ENCODE measurements at places on chromosomes 2 and 18.
A peak's percentile ranks its signal among the peaks of the same experiment; 100 is the strongest.

DNA sequence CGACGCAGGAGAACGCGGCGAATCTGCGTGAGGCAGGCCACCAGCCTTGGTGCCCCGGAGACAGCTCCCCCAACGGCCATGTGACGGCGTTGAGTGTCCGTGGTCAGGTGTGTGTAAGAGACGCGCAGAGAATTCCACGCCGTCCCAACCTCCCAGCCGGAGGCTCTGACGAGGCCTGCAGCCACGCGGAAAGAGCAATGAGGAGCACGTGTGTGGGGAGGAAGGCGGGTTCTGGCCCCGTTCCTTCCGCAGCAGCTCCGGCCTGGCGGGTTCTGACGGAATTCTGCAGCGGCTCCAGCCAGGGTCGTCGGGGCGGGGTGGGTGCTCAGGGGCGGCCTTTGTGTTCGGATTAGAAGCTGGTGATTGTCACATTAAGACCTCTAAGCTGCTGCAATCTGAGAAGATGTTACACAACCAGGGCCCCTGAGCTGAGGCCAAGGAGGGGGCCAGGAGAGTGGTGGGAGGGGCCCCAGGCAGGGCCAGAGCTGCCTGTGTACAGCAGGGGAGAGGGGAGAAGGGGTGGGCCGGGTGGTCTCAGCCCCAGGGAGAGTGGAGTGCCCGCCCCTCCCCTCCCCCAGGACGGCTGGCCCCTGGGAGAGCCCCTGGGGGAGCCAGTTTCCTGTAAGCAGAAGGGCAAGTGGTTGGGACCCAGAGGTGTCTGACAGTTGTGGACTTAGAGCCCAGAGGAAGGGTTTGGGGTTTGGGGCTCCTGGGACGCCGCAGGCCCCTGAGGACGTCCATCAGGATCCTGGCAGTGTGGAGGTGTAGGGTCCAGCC, 5.1 kb upstream of the GAL3ST2 start:
- DNase-seq = no peak

DNA sequence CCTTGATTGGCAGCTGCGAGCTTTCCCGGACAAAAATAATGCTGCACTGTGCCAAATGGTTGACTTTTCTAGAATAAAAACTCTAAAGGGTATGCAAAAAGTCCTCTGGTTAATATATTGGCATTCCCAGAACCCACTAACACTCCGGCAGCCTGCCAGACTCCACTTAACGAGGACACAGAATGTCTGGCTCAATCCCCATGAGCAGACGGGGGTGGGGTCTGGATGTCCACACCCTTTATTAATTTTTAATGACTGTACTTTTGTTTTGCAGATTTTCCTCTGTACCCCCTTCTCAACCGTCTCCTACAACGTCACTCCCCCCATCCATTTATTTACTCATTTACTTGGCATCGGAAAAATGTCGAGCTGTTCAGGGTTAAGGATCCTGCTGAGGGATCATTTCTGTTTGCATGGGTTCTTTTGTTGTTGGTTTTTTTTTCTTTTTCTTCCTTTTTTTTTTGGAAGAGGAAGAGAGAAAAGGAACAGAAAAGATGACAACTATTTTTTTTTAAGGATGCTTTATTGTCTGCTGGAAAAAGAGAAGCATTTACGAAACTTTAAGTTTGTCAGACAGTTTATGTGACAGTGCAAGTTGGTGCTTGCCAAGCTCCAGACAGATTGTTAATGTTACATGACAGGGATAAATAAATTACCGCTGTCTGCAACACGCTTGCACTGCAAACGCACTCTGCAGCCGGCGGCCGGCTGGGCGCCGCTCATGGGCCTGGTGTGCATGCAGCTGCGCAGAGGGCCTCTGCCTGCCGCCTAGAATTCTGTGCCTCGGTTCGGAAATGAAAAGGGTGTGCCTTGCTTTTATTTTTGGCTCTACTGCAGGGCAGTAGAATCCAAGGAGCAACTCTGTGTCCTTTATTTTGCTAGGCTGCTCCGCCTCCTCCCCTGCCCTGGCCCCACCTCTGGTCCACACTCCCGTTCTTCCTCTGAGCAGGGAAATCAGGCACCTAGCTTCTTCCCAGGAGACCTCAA, 3.6 kb downstream of the LDLRAD4 start:
- DNase-seq = no peak

- DNase-seq = no peak
Measured at GRCh38 chr18:58611395-58612131, 17.3 kb downstream of the ALPK2 start.

GRCh38 chr2:236306825-236307540, 42.8 kb upstream of the ASB18 start:
- no peak for DNase-seq

DNA sequence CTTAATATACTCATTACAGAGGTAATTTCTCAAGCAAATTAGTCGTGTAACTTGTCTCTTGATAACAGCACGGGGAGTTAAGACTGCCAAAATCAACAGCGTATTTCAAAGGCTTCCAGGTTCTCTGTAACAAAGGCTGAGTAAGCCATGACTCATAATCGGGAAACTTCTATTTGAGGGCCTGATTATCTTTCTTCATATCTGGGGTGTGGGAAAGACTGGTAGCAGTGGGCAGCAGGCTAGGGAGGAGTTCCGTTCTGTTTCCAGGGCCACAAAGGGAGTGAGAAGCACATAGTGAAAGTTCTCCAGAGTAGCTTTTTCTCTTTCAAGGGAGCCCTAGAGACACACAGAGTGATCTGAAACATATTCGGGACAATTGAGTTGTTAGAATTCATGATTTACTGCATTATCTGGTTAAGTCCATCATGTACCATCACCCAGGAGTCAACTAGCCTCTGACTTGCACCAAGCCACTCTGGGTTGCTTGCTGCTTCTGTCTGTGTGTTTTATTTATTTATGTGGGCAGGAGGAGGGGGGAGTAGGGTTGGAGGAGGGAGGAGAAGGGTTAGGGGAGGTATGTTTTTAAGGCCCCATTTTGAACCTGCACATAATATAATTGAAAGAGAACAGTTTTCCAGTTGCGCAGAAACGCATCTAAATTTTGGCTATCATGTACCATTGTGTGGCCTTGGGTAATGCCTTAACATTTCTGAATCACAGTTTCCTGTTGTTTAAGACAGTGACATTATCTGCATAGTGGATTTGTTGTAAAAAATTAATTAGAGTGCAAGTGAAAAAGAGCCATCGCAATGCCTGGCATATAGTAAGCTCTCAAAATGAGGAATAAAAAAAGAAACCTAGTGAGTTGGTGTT, 80.5 kb upstream of the ITPRID2 start:
- DNase-seq = no peak

- DNase-seq = no peak
Measured at GRCh38 chr2:166671235-166671634, 177.2 kb upstream of the SCN7A start.

DNA sequence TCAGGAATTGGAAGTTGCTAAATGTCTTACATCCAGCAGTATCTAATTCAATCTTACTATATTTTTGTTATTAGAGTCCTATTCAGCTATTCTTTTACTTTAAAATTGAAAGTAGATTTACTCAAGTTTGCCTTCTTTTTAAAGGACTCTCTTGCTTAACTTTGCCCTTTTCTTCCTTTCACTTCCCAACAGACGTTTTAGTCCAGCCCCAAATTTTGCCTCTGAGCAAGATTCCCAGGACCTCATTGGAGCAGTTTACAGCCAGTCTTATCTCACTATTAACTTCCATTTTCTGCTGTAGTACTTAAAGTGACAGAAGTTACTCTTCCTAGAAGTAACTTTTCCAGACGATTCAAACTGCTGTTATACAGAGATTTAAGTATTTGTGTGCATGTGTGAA, 1.7 kb upstream of the PRKD3 start:
- peak; percentile 55 for DNase-seq

DNA sequence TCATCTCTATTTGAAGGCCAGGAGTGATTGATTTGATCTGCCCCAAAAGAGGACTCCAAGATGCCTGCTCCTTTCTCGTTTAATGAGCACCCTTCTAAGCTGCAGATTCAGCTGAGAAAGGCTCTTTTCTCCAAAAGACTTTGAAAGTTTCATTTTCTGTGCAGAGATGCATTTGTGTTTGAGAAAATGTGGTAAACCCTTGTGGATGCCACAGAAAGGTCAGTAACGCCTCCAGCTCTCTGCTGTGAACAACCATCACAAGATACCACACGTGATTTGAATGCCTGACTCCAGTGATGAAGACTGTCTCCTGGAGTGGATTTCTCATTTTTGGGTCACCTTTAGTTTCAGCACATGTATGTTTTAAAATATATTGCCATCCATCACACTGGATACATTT, 35.0 kb upstream of the CCDC85A start:
- DNase-seq = peak; percentile 65

- DNase-seq = no peak
Measured at GRCh38 chr2:3779496-3780049, 76.2 kb downstream of the DCDC2C start.

DNA sequence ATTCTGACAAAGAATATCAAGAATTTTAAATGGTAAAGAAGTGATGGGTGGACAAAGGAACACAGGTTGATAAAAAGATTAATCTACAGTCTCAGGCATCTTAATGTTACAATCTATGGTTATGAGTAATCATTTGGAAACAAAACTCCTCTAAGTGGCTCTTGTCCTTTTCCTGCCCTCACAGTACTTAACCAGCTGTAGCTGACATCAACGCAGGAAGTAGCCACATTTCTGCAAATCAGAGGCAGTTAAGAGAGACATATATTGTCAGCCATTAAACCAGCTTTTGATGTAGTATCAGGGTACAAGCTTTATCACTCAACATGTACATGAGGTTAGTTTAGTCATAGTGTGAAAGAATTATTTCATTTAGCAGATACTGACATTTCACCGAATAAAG, 244.6 kb downstream of the NR4A2 start:
- DNase-seq = no peak

DNA sequence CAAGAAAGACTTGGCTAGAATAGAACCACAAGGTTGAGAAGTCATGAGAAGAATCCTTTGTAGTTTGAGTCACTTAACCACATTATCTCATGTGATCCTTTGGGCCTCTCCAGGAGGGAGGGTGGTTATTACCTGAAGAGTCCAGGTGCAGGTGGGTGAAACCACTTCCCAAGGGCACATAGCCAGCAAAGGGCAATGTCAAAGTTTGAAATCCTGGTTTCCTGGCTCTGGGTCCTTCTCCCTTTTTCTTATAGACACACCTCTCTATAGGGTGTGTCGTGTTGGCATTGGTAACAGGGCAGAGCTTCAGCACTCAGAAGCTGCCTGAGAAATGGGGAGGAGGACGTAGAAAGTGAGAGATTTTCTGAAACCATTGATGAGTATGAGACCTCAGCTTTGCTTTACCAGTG, 137.9 kb downstream of the MGAT5 start:
- DNase-seq = peak; percentile 84

DNA sequence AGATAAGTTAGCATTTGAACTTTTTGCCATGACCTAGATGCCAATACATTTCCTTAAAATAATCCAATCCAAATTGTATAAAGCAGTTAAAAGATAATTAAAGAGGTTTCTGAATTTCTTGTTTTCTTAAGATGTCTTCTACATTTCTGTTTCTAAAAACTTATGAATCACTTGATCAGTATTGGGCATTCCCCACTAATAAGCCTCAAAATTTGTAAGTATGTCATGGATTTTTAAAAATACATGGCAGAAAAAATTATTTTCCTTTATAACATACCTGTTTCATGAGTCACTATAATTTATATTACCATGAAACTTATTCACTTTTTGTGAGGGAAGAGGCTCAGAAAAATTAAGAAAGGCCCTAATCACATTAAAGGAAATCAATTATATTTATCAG, 90.3 kb upstream of the TFPI start:
- DNase-seq = no peak

DNA sequence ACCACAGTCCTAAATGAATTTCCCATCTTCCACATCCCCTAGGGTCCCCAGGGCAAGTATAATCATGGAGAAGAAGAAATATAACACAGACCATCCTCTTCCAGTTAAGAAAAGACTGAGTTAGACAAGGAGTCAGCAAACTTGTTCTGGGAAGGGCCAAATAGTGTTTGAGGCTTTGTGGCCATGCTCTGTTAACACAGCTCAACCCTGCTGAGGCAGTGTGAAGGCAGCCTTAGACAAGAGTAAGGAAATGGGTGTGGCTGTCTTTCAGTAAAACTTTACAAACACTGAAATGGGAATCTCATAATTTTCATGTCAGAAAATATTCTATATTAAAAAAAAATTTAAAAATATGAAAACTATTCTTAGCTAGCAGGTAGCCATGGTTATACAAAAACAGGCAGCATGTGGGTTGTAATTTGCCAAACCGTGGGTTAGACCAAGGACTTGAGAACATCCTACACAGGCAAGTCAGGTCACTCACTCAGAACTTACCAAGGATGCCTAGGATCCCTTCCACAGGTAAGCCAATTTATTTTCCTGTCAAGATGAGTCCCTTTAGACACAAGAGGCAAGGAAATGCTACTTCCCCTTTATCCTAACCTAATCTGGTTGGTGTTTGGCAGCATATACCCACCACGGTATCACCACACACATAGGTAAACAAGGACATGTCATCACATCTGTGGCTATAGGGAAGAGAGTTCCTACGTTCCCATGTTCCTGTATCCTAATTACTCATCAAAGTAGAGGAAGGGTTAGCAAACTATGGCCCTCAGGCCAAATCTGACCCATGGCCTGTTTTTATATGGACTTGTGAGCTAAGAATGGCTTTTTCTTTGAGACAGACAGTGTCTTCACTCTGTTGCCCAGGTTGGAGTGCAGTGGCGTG, 31.9 kb downstream of the C2orf74 start:
- DNase-seq = no peak

- no peak for DNase-seq
Measured at GRCh38 chr2:8563814-8564474, 117.9 kb upstream of the ID2 start.

DNA sequence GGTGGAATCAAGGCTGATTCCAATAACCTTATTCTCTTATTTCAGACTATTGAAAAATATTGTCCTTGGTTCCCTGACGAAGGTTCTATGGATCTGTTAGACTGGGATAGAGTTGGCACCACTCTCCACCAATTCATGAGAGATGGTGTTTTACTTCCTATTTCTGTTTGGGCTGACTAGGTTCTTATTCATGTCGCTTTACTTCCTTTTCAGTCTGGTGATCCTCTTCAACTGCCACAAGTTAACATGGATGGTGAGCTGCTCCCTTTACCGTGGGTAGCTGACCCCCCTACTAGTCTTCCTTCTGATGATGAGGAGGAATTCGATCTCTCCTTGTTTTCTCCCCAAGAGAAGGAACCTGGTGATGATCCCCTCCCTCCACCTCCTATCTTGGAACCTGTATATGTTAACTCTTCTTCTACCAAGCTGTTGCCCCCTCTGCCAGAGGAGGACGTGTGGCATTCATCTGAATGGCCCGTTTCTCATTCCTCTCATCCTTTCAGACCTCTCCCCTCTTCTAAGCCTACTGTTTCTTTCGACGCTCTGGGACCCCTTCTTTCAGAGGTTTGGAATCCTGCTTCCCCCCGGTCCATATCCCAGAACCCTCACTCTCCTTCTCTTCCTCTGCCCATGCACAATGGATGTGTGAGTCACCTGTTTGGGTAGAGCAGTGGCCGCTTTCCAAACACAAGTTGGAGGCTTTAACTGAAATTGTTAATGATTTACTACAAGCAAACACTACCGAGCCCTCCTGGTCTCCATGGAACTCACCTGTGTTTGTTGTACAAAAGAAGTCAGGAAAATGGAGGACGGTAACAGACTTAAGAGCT, 13.5 kb upstream of the CNOT11 start:
- DNase-seq = no peak

Data from MM.1S (cell line).